Uterus (tissue), 4 donors: ENCODE measurements at places on chromosomes 12 and 14. TPM values are rescaled to one million over a fixed set of nuclear protein-coding genes. Genes with fewer than 3 reads are reported as not detected.

DNA sequence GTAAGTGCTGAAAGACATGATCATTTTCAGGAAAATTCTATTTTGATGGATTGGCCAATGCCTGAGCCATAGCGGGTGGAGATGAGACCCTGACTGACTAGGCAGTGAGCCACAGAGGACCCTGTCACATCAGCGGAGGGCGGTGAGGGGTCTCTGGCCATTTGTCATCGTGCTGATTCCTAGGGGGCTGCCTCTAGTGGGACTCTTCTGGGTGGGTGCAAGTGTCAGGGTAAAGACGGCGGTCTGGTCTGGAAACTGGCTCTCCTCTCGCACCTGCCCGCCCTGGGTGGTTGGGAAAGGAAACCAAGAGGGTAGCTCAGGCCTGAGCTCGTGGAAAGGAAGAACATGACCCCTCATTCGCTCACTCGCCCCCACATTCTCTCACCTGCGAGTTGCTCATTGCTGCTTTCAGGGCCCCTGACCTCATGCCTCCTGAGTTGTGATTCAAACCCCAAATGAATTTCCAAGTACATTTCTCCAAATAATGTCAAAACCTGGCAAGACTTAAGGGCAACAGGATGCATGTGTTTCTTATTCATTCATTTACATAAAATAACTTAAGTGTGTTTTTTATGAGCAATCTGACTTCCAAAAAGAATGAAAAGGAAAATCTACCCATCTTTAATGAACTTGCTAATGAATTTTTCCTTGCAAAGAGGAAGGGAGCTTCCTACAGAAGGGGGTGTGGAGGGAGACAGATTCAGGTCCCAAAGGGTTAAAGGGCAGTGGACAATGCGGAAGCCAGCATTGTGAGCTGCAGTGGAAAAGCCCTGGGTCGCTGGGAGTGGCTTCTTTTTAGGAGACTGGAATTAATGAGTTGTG, 12.8 kb downstream of the MEG3 start:
- H3K4me1 ChIP-seq = no peaks in the 10 kb centered on the region
- H3K4me3 ChIP-seq = no peak overlapping the region
- no peaks in the 10 kb centered on the region for H3K27me3 ChIP-seq

GRCh38 chr12:93243382-93243688, 134.4 kb upstream of the NUDT4 start:
- no peaks in the 10 kb centered on the region for H3K27me3 ChIP-seq
- H3K36me3 ChIP-seq = no peaks in the 10 kb centered on the region
- H3K27ac ChIP-seq = peak overlapping the region; percentile 18
- no peaks in the 10 kb centered on the region for H3K4me1 ChIP-seq

GRCh38 chr14:106419376-106419965, 893.1 kb downstream of the TMEM121 start:
- no peak for DNase-seq
- no peaks in the 10 kb centered on the region for H3K4me1 ChIP-seq
- H3K27me3 ChIP-seq = no peaks in the 10 kb centered on the region
- H3K4me3 ChIP-seq = no peak overlapping the region
- H3K36me3 ChIP-seq = no peaks in the 10 kb centered on the region
- H3K27ac ChIP-seq = no peak overlapping the region

DNA sequence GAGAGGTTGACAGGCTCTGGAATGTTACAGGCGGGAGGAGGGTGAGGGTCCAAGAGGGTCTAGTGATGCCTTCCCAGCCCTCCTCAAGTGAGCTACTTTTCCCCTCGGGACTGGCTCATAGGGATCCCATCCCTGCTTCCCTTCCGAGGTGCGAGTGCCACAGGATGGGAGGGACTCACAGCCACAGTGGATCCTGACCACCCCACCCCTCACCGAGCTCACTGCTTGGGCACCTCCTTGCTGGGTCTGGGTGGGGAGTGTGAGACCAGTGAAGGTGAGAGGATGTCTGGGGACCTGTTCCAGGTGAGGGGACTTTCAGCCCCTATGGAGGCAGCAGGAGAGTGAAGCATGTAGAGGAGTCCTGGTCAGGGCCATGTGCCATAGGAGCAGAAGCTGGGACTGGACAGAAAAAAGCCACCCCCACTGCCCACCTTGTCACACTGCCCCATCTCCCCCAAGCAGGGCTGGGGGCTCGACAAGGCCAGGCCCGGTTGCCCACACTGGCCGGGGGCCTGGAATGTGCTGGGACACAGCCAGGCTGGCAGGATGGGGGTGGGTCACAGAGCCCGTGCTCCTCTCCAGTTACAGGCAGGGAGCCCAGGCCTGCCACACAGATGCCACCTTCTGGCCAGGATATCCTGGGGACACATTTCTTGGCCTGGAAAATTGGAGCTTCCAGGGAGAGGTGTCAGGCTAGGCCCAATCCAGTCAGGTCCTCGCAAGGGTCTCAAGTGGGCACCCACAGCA, 1.7 kb upstream of the TNS2 start:
- H3K36me3 ChIP-seq = no peaks in the 10 kb centered on the region
- peak; percentile 71 for DNase-seq
- H3K27me3 ChIP-seq = no peaks in the 10 kb centered on the region
- H3K4me1 ChIP-seq = peaks cover 24% of the 10 kb centered on the region

DNA sequence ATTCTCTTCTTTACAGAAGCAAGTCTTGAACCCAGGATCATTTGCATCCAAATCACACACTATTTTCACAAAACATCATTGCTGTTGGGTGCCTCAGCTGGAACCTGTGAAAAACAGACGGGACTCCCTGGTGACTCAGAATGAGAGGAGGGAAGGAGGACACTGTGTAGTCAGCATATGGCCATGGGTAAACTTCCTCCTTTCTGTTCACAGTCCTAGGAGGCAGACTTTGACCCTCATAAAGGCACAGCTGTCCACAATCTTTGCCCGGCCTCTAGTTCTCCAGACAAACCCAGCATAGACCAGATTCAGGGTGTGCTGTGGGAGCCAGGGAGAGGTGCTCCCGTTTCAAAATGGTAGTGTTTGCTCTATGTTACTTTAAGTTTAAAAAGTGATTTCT, 62.0 kb downstream of the DYRK2 start:
- DNase-seq = no peak
- no peaks in the 10 kb centered on the region for H3K4me1 ChIP-seq
- no peak overlapping the region for H3K4me3 ChIP-seq
- H3K36me3 ChIP-seq = no peaks in the 10 kb centered on the region
- no peak overlapping the region for H3K27ac ChIP-seq
- H3K27me3 ChIP-seq = no peaks in the 10 kb centered on the region

- no peak overlapping the region for H3K4me3 ChIP-seq
- no peaks in the 10 kb centered on the region for H3K36me3 ChIP-seq
- H3K27me3 ChIP-seq = no peaks in the 10 kb centered on the region
- no peaks in the 10 kb centered on the region for H3K4me1 ChIP-seq
These were observed 74.2 kb upstream of the NAP1L1 start for GRCh38 chr12:76158518-76159321.

DNA sequence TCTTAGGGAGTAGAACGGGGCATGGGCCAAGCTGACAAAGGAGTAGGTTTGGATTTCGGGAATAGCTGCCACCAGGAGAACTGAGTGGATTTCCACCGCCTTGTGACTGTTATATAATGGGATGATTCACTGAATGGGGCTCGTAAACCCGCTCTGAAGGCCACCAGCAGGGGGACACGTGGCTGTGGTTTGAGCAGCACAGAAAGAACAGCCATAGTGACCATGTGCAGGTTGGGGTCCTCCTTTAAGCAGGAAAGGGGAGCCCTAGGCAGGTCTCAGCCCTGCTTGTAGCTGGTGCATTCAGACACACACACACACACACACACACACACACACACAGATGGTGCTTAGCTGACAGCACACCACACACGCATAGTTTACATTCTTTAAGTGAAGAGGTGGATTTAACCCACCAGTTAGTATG, 8.6 kb upstream of the ASB2 start:
- DNase-seq = peak; percentile 59
- no peaks in the 10 kb centered on the region for H3K27me3 ChIP-seq
- no peak overlapping the region for H3K27ac ChIP-seq
- peaks cover 5% of the 10 kb centered on the region for H3K4me1 ChIP-seq
- H3K4me3 ChIP-seq = no peak overlapping the region

DNA sequence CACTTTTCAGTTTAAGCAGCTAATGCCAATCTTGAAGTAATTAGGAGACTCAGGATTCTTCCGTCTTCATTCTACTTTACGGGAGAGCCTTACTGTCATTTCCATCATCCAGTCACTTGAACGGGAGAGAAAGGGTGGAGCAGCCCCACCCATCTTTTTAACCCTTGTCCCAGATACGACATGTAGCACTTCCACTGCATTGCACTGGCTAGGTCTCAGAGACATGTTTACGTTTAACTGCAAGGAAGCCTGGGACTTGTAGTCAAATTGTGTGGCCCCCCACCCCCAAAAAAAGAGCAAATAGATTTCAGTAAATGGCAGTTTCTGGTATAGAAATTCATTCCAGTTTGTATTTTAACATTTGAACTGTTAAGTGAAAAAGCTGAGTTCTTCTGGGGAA, 46.1 kb upstream of the SYT1 start:
- no peaks in the 10 kb centered on the region for H3K4me1 ChIP-seq
- no peaks in the 10 kb centered on the region for H3K27me3 ChIP-seq
- DNase-seq = no peak

GRCh38 chr12:99658671-99659349, 11.3 kb downstream of the GARIN6 start:
- H3K27me3 ChIP-seq = no peaks in the 10 kb centered on the region
- no peaks in the 10 kb centered on the region for H3K36me3 ChIP-seq
- no peak for DNase-seq
- no peak overlapping the region for H3K4me3 ChIP-seq
- no peak overlapping the region for H3K27ac ChIP-seq
- no peaks in the 10 kb centered on the region for H3K4me1 ChIP-seq

DNA sequence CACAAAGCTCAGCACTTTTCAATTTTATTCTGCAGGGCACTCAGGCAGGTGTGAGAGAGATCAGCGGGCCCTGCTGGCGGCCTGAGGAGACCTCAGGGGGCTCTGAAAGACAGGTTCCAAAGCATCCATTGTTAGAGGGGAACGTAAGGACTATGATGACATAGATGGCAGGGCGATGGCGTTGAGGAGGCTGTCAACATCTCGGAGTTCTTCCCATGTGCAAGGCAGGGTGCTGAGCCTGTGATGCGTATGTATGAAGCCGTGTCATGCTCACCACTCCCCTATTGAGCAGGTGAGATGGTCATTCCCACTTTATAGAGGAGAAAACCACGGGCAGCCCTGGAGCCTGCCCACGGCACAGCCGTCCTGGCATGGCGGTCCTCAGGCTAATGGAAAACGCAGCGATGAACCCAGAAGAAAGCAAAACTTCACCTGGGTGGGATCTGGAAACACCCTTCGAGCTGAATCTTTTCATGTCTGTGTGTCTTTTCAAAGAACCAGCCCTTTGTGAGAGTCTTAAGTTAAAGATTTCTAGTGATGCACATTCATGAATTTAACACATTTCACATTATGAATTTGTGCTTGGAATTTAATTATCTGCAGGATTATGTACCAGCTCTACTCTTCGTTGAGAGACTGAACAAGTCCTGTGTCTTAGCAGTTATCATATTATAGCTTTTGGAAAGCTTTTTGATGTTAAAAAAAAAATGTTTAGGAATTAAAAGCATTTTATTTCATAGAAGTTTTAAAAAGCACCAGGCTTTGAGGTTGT, 64.7 kb downstream of the RIMBP2 start:
- no peak overlapping the region for H3K4me3 ChIP-seq
- no peaks in the 10 kb centered on the region for H3K4me1 ChIP-seq
- no peak for DNase-seq
- H3K27ac ChIP-seq = no peak overlapping the region
- H3K36me3 ChIP-seq = no peaks in the 10 kb centered on the region
- no peaks in the 10 kb centered on the region for H3K27me3 ChIP-seq

GRCh38 chr12:58847901-58848600, 72.3 kb downstream of the LRIG3 start:
- no peaks in the 10 kb centered on the region for H3K27me3 ChIP-seq
- H3K27ac ChIP-seq = no peak overlapping the region
- no peaks in the 10 kb centered on the region for H3K36me3 ChIP-seq
- H3K4me1 ChIP-seq = no peaks in the 10 kb centered on the region
- DNase-seq = no peak

- H3K4me3 ChIP-seq = no peak overlapping the region
- no peaks in the 10 kb centered on the region for H3K27me3 ChIP-seq
- no peak for DNase-seq
- no peak overlapping the region for H3K27ac ChIP-seq
These were observed 177.0 kb upstream of the CNTN1 start for GRCh38 chr12:40515041-40515816.

GRCh38 chr12:88684170-88684569, 103.9 kb upstream of the KITLG start:
- no peaks in the 10 kb centered on the region for H3K27me3 ChIP-seq
- H3K4me1 ChIP-seq = no peaks in the 10 kb centered on the region
- DNase-seq = no peak
- no peaks in the 10 kb centered on the region for H3K36me3 ChIP-seq

- H3K27ac ChIP-seq = no peak overlapping the region
- H3K36me3 ChIP-seq = no peaks in the 10 kb centered on the region
- no peak overlapping the region for H3K4me3 ChIP-seq
- no peaks in the 10 kb centered on the region for H3K4me1 ChIP-seq
These were observed 185.8 kb upstream of the NOS1 start for GRCh38 chr12:117547209-117547608.

The PPP4R4 gene
- total RNA-seq = 4.1 TPM

The MMP19 gene
- 5.6 TPM for total RNA-seq

The MEG3 gene
- 34.1 TPM for total RNA-seq

The C12orf50 gene
- 0.40 TPM for total RNA-seq

The SLC17A8 gene
- not detected for total RNA-seq

The PKP2 gene
- 34.4 TPM for total RNA-seq
